ENCODE measurements at places on chromosomes 2 and 18.
A peak's percentile ranks its signal among the peaks of the same experiment; 100 is the strongest.

DNA sequence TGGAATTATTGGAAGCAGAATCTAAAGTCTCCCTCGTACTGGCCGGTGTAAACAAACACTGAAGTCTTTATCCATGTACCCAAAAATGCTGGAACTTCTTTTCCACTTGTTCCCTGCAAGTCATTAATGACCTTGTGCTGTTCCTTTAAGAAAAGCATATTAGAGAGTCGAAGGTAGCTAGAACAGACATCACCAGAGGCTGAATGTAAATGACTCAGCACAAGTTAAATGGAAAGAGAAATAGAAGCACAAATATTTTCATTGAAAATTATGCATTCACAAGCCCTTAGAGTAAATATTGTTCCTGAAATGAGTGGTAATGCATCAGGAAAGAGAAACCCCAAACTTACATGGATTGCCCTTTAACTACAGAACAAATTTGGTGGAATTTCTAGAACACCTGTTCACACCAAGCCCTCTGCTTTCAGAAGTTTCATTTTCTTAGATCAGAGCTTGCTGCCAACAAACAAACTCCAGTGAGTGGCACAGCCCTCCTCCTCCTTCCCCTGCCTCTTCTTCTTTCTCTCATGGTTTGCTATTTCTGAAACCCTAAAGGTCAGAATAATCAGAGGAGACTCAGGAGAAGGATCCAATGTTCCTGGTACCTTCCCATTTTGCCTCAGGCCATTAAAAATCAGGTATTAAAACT is 264.3 kb downstream of the TXNL1 start:
- no peak for DNase-seq

DNA sequence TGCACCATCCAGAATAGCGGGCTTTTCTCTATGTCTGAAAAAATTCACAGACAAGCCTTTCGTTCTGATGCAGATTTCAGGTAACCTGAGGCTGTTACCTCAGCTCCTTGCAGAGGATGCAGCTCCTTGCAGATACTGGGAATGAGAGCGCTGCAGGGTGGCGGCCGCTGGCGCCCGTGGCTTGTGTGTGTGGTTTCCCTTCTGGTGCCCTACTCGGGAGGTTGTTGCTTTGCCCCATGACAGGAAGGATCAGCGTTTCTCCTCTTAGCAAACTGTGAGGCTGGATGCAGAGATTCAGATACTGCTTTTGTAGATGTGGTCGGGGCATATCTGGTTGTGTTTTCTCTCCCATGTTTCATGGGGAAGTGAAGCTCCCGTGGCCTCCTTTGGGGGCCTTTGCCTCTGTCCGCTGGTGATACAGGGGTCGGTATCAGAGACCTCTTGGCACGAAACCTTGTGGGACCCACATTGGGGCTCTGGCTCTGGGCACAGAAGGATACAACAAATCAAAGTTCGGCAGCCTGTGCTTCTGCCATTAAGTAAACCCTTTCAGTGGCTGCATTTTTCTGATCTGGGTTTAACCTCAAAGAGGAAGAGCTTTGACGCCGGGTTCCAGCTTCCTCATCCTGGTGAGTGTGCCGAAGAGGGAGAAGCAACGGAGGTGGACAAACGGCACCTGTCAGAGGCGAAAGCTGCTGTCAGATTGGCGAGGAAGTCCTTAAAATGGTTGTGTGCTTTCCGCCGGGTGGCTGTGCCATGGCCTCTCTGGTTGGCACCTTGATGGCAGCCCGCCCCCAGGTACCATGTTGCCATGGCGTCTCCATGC is 127.8 kb downstream of the MBP start:
- DNase-seq = no peak

GRCh38 chr2:118388771-118389170 is 300.5 kb downstream of the INSIG2 start:
- peak; percentile 19 for DNase-seq

DNA sequence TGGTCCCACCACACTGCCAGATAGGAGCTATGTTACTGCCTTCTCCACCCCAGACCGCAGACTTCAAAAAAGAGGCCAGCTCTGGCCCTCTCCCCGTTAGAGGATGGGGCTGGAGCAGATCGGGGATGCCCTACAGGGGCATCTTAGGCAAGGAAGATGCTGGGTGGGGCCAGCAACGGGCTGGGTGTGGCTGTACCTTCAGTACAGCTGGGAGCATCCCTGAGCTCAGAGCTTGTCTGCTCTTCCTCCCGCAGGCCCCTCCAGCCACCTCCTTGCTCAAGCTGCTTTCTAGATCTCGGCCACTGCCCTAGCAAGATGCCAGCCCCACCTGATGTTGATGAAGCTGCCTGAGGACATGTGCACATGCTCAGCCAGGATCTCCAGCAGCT is 9.8 kb downstream of the PTPRN start:
- DNase-seq = no peak

DNA sequence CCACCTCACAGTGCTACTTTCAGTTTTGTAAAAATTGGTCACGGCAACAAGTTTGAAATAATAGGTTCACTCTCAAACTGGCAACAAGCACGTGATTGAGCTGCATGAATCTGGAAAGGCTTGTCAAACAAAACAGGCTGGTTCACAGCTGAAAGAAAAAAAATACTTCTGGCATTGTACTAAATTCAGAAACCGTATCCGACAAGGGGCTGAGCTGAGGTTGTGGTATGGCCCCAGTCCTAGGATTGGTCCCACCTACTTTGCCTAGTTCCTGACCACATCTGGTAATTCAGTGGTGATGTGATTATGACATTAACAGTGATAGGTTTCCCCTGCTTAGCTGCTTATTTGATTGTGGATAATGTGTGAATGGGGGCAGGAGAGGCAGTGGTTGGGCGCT is 326.5 kb upstream of the THUMPD2 start:
- no peak for DNase-seq

DNA sequence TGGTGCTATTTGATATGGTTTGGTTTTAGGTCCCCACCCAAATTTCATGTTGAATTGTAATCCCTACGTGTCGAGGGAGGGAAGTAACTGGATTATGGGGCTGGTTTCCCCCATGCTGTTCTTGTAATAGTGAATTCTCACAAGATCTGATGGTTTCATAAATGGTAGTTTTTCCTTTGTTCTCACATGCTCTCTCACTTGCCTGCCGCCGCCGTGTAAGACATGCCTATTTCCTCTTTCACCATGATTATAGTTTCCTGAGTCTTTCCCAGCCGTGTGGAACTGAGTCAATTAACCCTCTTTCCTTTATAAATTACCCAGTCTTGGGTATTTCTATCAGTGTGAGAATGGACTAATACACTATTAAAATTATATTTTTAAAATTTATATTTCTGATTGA is 7.3 kb downstream of the DIS3L2 start:
- no peak for DNase-seq

GRCh38 chr2:27264753-27265535 is 2.1 kb upstream of the SLC30A3 start:
- DNase-seq = no peak

GRCh38 chr18:24033641-24034412 is 19.3 kb downstream of the TTC39C start:
- DNase-seq = no peak

GRCh38 chr2:65345631-65346030 is 86.8 kb downstream of the SPRED2 start:
- DNase-seq = no peak

DNA sequence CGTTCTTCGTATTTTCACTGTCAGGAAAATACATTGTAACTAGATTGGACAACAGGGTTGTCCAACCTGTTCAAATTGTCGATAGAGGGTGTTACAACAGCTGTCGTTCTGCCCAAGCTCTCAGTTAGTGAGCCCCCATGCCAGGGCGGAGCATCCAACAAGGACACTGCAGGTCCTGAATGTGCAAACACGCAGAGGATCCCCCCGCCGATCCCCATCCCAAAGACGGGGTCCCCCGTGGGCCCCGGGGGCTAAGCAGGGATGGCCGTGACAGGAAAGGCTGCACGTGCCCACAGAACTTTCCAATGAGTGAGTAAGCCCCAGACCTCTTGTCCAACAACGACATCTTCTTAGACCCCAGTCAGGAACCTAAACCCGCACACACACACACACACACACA is 140.8 kb downstream of the PXDN start:
- no peak for DNase-seq

GRCh38 chr2:28717339-28717758 is 34.3 kb upstream of the PPP1CB start:
- DNase-seq = peak; percentile 24

- DNase-seq = no peak
Measured at GRCh38 chr2:215032153-215032552, 106.3 kb downstream of the ABCA12 start.

DNA sequence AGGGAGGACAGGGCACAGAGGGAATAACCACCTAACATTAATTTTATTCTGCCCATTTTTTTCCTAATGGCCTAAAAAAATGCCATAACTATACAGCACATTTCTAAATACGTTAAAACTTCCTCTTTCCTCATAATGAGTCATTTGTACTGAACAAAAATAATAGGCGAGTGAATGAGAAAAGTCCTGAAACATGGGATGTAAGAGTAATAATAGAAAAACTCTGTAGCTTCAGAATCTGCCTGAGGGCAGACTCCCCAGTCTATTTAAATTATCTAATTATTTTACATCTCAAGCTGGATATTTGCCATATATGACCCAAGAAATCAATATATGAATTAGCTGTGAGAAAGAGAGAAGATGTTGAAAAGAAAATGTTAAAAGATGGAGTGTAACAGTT is 285.1 kb downstream of the TMX3 start:
- DNase-seq = no peak

GRCh38 chr2:30752811-30753210 is 54.4 kb downstream of the CAPN13 start:
- DNase-seq = no peak

DNA sequence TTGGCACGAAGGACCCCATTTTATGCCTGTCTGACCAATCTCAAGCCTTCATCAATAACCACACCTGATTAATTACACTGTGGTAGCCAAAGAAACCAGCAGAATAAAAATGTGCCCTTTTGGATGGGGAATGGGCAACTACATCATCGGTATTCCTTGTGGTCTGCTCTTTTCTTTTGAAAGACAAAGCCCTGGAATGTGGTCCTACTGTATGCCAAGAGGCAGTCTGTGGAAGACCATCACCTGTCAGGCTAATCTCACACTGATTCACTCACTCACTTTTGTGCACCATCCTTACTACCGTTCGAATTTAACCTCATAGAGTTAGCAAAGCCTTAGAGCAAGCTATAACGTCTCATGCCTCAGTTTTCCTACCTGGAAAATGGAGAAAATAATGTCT is 275.2 kb upstream of the LRRTM1 start:
- DNase-seq = no peak

DNA sequence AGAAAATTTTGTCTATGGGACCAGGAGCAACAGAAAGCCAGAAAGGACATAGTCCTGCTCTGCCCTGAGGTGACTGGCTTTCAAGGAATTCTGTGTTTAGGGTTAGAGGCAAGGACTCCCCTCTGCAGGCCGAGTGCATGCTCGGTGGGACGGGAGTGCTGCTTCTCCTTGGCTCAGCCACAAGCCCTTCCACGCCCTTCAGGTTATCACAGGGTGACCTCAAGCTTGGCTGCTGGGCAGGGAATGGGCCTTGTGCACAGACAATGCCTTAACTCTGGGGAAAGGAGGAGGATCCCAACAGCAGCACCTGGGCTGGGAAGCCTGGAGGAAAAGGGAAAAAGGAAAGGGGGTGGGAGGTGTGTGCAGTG is 32.8 kb downstream of the FAM178B start:
- DNase-seq = no peak

DNA sequence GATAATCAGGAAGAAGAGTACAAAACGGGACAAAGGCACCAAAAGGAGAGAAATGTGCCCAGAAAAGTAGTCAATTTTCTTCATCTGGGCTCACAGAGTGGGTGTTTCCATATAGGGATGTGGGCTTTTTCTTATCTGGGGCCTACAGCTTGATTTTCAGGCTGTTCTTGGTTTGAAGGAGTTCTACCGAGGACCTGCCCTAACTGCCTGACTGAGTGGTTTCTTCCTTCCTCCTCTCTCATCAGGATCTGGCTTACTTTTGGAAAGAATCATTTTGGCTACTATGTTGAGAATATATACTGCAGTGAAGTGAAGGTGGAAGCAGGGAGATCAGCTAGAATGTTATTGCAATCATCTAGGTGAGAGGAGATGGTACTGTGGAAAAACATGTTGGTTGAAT is 316.7 kb downstream of the LRP1B start:
- no peak for DNase-seq

GRCh38 chr2:85997017-85997970 is 108.4 kb downstream of the POLR1A start:
- no peak for DNase-seq

GRCh38 chr18:46624127-46624526 is 32.9 kb downstream of the LOXHD1 start:
- DNase-seq = no peak

DNA sequence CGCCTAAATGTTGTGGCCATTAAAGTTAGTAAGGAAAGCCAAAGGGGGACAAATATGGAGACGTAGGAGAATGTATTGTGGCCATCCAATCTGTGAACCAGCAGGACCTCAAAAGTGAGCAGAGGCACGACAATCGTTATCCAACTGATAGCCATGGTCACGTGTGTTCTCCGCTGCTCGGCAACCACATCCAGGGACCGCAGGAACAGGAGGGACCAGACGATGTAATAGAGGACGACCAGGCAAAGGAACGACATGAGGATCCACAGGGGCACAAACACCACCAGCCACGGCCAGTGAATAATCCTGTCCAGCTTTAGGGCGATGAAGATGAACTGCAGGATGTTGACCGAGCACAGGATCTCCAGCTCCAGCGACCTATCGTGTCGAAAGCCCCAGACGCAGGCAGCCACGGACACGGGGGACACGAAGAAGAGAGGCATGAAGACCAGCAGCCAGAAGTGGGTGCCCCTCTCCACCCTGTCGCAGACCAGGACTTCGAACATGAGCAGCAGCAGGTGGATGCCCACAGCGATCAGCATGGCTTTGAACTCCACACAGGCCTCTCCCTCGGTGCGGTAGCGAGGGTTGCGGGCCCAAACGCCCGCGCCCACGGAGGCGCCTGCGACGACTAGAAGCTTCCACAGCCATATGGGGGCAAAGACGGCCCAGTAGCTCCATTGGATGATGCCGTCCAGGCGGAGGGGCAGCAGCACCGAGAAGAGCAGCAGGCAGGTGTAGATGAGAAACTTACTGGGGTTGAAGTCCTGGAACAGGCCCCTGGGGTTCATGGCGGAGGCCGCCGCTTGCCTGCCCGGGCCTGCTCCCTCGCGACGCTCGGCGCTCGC is 790 bp downstream of the TMEM185B start:
- DNase-seq = no peak

DNA sequence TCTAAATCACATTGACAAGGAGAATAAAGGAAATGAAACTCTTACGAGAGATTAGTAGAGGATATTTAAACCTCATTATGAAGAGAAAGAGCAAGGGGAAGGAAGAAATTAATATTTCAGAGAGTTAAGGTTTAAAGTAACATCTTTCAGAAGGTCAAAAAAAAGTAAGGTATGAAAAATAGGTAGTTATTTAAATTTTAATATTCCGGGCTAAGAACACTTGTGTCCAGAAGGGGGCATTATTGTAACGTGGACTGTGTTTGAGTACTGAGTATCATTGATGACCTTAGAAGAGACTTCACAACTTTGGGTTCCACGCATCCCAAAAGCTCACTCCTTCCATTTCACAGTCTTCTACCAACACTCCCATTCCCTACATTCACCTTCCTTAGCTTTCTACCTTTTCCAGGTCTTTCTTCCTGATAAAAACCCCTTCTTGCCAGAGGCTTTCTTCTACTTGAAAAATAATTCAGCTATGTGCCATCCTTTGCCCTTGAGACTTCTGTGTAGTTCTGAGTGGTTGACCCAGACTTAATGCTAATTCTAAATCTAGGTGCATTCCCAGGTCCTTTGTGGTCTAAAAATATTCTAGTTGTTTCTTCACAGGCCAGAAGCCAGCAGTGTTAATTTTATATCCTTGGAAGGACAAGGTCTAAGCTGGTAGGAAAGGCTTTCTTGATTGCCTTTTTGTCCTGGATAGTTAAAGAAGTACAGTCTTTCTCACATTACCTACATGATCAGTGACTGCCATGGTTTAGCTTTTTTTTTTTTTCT is 16.5 kb downstream of the DYNC1I2 start:
- no peak for DNase-seq
